ENCODE measurements at places on chromosomes 3 and 15. TPM values are rescaled to one million over a fixed set of nuclear protein-coding genes. Genes with fewer than 3 reads are reported as not detected.

The MUSTN1 gene
- total RNA-seq, result 13.0 TPM

The TNFAIP8L3 gene
- 8.0 TPM for total RNA-seq

The MYRIP gene
- 5.7 TPM for total RNA-seq

The CFAP91 gene
- total RNA-seq, result 3.1 TPM

The ALS2CL gene
- 9.5 TPM for total RNA-seq

The ERC2 gene
- not detected for total RNA-seq

The ROBO2 gene
- 0.16 TPM for total RNA-seq

The NOX5 gene
- 0.34 TPM for total RNA-seq

The ZMYND10 gene
- not detected for total RNA-seq

The CKMT1B gene
- not detected for total RNA-seq

The PODXL2 gene
- 3.9 TPM for total RNA-seq

The LMAN1L gene
- total RNA-seq, result not detected

The SLC22A13 gene
- total RNA-seq, result not detected

The ISG20 gene
- total RNA-seq, result 12.4 TPM

The CTXND1 gene
- total RNA-seq, result not detected

The ZNF385D gene
- 8.7 TPM for total RNA-seq

The ATP13A4 gene
- total RNA-seq, result 1.2 TPM

The SLC12A6 gene
- total RNA-seq, result 24.5 TPM

The ANKRD34C gene
- total RNA-seq, result not detected

The COL6A5 gene
- not detected for total RNA-seq
